CD8-positive, alpha-beta memory T cell (primary cell): ENCODE measurements at places on chromosomes 1 and 21. TPM values are rescaled to one million over a fixed set of nuclear protein-coding genes. Genes with fewer than 3 reads are reported as not detected.

The TMEM234 gene
- total RNA-seq: 10.9 TPM

DNA sequence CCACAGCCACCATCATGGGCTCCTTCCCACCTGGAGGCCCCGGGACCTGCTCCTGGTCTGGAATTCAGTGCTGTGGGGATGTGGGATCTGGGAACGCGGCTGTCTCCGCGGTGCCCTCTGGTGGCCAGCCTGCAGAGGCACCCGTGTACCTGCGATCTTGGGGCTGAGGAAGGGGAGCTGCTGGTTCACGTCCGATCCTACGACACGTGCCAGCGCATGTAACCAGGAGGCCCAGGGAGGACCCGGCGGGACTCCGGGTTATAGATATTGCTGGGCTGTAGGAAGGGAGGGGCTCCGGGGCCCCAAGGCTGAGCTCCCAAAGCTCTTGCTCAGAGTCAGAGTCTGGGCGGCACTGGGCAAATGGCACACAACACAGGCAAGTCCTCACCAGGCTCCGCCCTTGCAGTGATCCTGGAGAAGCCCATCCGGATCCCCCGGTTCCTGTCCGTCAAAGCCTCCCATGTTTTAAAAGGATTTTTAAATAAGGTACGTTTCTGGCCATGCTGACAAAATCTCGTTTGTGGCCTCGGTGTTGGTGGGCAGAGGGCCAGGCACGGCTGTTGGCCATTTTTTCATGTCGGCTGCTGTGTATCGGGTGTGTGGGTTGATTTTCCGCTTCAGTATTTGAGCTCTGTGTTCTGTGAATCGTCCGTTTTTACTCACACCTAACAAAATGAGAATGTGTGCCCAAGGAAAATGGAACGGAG lies 20.1 kb downstream of the FAAP20 start:
- DNase-seq: no peak

DNA sequence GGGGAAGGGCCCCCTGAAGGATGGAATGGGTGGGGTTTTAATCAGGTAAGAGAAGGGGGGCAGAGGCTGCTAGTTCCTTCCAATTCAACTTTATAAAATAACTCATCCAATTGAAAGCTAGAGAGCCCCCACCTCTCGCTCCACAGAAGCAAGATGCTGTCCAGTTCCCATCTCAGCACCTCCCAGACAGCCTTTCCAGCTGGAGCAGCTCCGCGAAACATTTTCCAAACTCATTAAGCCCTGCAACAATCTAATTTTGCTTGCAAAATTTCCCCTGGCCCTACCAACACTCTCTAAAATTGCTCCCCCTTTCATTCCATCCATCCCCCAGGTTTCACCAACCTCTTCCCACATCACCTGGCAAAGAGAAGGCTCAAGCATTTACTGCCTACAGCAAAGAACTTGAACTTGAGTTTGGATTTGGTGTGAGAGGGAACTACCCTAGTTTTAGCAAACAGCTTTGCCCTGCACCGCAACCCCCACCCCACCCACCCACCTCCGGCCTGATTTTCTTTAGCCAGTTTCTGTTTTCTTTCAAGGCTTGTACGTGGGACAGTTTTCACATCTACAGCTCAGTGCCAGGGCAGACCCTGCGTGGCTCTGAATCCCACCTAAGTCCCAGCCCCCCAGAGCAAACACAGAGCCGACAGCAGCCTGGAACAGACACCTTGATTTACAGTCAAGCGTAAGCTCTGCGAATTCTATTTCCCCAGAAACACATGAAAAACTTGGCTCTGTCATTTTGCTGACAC lies 46.7 kb downstream of the SYF2 start:
- no peak for DNase-seq

The NTRK1 gene
- 3.0 TPM for total RNA-seq

DNA sequence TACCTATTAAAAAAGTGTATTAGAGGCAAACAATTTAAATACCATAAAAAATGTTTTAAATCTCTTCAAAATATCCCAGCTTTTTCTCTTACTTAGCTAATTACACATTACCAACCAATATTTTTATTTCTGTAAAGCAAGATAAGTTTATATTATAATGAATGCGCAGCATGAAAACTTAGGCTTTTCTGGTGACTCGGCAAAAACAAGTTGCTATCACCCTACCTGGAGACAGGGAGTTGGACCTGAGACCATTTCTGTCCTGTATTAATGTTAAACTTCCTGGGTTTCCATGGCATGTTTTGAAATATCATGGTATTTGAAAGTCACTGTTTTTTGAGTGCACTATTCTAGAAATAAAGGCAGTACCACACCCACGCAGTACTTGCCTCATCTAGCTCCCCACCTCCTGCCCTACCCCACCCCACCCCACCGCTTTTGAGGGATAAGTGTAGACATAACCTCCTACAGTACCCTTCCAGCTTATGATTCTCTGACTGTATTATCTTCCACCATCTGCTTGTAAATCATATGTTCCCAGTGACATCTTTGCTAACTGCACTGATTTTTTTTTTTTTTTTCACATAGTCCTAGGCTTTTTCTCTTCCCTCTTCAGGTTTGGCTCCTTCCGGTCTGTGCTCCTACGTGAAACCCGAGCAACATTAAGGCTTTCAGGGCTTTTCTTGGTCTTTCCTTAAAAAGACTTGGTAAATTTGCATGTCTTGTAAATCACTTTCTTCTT lies 77.5 kb downstream of the PHTF1 start:
- DNase-seq: no peak

DNA sequence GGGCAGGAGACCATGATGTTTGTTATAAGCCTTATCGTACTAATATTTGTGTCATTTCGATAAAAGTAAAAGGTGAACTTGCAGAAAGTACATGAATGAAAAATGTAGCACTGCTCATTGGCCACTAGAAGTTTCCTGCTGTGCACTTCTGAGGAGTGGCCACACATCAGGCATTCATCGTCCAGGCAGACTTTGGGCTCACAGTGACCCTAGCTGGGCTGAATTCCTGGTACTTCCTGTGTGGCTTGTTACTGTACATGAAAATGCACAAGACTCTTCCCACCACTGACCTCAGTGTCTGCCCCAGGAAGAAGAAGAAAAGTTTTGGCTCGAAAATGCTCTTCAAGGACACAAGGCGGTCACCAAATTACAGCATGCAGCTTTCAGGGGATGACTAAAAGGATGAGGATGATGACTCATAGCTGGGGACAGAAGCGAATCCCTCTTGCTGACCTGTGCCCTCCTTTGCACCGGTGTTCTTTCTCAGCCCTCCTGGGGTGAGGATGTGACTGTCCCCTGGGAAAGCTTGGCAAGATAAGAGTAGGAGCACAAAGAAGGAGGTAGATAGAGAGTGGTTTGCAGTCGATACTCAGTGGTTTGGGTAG lies 252.4 kb upstream of the KAZN start:
- DNase-seq: no peak

DNA sequence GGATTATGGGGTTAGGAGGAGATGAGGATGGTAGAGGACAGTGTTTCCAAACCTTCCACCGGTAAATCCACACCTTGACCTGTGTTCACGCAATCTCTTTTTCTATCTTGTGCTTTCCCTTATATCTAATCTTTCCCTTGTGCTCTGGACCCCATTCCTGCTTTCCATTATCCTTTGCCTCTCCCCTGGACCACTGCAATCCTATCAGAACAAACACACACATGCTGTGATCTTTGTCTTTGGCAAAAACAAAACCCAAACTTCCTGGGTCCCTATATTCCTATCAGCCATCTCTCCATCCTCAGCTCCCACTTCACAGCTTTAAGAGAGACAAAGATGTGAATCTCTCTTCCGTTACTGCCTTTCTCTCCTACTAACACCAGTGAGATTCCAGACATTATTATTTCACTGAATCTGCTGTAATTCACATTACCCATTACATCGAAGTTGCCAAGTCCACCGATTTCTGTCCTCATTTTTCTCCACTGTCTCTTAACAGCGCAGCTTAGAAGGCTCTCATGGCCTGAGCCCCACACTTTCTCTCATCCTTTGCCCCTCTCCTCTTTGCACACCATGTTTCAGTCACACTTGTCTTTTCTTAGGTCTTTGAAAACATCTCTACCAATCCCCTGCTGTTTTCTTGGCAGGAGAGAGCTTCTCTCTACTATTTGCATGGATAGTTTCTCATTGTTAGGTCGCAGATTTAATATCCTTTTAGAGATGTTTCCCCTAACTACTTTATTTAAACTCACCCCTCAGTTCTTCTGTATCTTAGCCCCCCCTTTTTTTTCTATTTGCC lies 230.0 kb upstream of the B3GALT2 start:
- DNase-seq: no peak

The PHF13 gene
- 14.0 TPM for total RNA-seq

- DNase-seq: no peak
Observed at GRCh38 chr1:156033011-156033410, 12.3 kb upstream of the SSR2 start.

DNA sequence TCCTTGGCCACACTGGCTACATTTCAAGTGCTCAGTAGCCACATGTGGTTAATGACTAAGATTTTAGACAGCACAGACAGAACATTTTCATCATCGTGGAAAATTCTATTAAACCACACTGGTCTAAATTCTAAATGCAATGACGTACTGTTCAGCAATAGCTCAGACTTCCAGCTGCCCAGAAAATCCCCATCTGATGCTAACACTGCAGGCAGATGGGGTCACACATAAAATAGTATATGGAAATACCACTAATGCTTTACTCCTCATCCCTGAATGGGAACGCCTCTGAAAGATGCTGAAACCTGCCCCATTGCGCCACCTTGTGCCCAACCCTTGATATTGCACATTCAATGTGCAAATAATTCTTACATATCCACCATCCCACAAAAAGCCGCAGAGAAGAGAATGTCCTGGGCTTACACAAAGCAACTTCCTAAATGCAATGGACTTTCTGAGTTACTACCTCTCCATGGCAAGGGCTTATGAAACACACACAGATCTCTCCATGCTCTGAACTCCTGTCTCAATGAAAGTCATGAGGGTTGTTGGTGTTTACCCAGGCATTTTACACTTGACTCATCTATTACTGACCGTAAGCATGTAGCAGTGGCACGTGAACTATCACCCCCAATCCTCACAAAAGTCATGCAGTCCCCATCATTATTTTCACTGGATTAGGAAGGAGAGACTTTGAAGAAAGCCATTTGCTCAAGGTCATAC lies 20.3 kb upstream of the SLC5A9 start:
- DNase-seq: peak; percentile 35

DNA sequence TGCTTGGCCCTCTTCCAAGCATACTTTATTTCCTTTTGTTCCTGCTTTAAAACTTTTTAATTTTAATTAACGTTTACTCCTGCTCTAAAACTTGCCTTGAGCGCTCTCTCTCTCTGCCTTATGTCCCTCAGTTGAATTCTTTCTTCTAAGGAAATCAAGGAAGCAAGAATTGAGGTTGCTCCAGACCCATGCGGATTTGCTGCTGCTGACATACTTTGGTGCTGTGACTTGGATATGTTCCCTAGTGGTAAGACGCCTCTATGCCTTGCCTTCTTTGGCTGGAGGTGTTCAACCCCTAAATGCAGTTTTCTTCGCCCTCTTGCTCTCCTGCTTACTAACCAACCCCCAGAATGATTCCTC lies 148.1 kb downstream of the ADSS2 start:
- DNase-seq: no peak

GRCh38 chr1:14822493-14822892 lies 224.0 kb downstream of the KAZN start:
- no peak for DNase-seq

- DNase-seq: peak; percentile 52
Observed at GRCh38 chr21:38355992-38356781, 99.4 kb downstream of the KCNJ15 start.

The DLGAP3 gene
- 0.82 TPM for total RNA-seq

The OR6K3 gene
- total RNA-seq: not detected
